Hematopoietic multipotent progenitor cell treated with erythropoietin and hydrocortisone succinate and interleukin-3 and kit ligand, for 6 days (in vitro differentiated cells): ENCODE measurements at places on chromosomes 12 and 14.

GRCh38 chr14:33916663-33917565 lies 34.0 kb downstream of the EGLN3 start:
- peak; percentile 73 for DNase-seq

GRCh38 chr14:64968167-64968566 lies 4.0 kb downstream of the RAB15 start:
- DNase-seq = no peak

DNA sequence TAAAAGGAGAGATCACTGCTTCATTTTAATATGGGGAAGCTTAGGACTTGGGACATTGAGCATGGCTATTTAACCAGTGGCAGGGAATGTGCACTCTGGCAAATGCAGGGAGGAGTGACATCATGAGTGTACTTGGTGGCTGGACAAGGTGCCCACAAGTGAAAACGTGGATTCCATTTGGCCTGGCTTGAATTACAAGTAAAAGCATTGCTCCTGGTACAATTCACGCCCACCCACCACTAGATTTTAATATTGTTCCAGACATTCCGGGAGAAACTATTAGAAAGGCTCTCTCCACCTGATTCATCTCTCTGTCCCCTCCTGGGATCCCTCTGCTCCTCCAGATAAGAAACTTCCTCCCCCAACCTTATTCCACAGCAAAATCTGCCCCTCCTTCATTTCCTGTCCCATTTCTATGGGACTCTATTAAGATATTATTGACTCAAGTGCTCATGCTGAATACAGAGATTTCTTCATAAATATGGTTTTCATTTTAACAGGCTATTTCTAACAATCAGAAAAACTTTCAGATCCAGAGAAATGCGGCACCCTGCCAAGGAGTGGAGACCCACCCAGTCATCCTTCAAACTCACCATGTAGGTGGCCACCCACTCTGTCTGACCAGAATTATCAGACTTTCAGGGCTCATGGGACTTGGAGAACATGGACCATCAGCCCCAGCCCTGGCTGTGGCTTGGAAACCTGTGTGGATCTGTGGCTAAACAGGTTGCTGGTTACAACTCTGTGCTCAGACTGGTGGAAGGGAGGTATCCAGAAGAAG lies 43.2 kb downstream of the SSPN start:
- DNase-seq = no peak

- no peak for DNase-seq
Measured at GRCh38 chr14:51400139-51400538, 160.1 kb downstream of the TMX1 start.

DNA sequence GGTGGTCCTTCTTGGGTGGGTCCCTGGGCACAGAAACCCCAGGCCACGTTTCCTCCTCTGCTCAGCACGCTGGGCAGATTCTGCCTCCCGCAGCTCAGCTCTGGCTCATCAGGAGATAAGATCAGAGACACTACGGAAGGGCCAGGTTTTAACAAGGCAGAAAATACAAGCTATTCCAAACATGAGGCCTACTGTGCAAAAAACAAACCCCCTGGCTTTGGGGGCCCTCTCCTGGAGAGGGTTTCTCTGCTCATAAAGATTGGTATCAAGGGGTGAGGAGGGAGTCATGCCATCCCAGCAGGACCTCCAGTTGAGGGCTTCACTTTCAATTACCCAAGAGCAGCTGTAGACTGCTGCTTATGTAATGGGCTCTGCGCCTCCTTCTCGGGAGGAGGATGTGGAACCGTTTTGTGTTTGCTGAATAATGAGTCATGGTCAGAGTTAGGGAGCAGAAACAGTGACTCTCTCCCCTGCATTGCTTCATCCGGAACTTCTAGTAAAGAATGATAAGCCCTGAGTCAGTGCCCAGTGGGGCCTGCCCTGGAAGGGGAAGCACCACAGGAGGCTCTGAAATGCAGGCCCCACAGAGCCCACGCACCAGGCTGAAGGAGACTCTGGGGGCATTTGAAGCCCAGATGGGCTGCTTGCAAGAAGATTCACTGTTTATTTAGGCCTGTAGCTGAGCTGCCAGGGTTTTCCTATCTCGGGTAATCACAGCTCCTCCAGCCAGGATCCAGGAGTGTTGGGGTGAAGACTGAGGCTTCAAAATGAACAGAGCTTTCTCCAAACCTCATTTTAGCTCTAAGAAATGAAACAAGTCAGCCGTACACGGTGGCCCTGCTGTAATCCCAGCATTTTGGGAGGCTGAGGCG lies 79.3 kb downstream of the SSPN start:
- peak; percentile 94 for DNase-seq

- DNase-seq = no peak
Measured at GRCh38 chr14:102821252-102821651, 44.0 kb downstream of the TRAF3 start.

GRCh38 chr14:77014004-77014604 lies 14.4 kb downstream of the IRF2BPL start:
- no peak for DNase-seq
